Naive thymus-derived CD4-positive, alpha-beta T cell (primary cell): ENCODE measurements at places on chromosomes 5 and 9. TPM values are rescaled to one million over a fixed set of nuclear protein-coding genes. Genes with fewer than 3 reads are reported as not detected.
A peak's percentile ranks its signal among the peaks of the same experiment; 100 is the strongest.

DNA sequence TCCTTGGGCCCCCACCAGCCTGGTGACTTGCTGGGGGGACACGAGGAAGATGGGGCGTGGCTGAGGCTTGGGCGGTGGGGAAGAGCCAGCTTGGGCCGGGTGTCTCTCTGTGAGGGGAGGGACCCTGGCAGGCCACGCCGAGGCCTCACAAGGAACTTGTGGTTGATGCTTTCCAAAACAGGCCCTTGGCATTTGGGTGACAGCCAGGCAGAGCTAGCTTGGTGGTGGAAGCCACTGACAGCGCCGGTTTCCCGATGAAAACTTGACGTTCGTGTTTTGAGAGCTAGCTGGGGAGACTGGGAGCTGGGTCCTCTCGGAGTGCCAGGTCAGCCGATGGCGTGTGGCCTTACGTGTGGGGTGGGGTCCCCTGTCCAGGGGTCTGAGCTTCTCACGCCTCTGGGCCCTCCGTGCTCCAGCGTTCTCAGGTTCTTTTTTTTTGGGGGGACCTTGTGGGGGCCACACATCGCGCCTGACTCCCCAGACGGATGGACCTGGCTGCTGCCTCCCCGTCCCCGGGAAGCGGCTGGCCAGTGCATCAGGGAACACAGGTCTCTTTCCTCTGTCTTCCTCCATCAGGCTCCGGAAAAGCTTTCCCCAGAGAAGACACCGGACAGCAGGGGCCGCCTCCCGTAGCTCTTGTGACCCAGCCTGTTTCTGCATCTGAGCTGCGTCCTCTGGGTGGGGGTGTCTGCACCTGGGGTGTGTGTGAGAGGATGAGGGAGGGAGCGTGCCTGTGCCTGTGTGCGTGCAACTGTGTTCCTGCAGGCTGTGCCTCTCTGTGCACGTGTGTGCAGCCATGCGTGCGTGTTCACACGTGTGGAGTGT, 129.3 kb upstream of the LPCAT1 start:
- no peaks in the 10 kb centered on the region for H3K27me3 ChIP-seq
- no peak overlapping the region for H3K27ac ChIP-seq
- H3K4me1 ChIP-seq, result no peaks in the 10 kb centered on the region
- H3K4me3 ChIP-seq, result no peak overlapping the region
- no peaks in the 10 kb centered on the region for H3K36me3 ChIP-seq
- no peak for DNase-seq

- no peak for DNase-seq
- H3K4me1 ChIP-seq, result no peaks in the 10 kb centered on the region
- no peak overlapping the region for H3K27ac ChIP-seq
- H3K36me3 ChIP-seq, result no peaks in the 10 kb centered on the region
These were observed 295.4 kb upstream of the DAB2 start for GRCh38 chr5:39720136-39720535.

DNA sequence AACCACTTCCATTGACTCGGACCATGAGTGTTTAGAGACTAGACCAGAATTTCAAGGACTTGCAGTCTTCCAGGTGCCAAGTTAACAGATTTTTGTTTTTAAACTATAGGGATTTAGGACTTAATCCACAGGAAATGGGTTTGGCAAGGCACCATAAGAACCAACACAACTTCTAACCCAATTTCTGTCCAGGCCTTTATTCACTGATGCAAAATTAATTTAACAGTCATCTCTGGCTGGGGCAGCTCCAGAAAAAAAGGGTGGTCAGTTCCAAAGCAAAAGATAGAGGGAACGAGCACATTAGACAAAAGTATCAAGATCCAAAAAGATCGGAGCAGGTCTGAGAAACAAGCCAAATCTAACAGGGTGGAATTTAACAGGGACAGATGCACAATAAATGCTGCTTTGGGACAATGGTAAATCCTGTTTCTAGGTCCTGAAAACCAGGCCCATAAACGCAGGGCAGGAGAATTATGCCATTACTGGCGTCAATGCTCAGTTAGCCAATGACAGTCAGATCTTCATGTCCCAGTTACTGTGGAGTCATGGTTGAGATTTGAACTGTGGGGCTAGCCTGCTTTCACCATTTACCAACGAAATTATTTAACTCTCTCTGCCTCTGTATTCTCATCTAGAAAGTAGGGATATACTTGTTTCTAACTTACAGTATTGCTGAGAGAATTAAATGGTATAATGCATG, 590.8 kb upstream of the BRINP1 start:
- no peak overlapping the region for H3K27ac ChIP-seq
- H3K27me3 ChIP-seq, result no peaks in the 10 kb centered on the region
- H3K4me3 ChIP-seq, result no peak overlapping the region
- no peak for DNase-seq
- H3K4me1 ChIP-seq, result no peaks in the 10 kb centered on the region

DNA sequence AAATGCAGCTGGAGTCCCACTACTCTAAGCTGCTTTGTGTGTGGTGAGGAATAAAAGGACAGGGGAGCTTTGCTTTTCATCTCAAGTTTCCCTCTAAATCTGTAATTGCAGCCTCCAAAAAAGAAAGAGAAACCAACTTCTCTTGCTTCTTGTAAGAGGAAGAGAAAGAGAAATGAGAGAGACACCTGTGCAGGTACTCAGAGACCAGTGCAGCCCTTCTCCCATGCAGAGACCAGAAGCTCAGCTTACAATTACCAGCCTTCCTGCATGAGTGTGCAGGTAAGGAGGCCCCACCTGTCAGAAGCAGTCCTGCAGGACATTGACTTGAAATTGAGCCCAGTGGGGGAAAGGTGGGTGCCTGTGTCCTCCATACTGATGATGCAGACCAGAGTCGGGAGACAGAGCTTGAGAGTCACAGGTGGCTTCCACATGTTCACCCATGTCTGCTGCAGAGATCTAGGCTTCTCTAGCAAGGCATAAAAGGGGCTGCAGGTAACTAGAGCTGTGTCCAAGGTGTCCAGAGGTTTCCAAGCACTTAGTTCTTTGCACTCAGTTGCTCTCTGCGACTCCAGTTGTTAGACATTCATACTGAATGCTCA, 15.3 kb upstream of the MED10 start:
- H3K27me3 ChIP-seq, result no peaks in the 10 kb centered on the region
- no peak for DNase-seq
- no peaks in the 10 kb centered on the region for H3K4me1 ChIP-seq
- H3K36me3 ChIP-seq, result no peaks in the 10 kb centered on the region

DNA sequence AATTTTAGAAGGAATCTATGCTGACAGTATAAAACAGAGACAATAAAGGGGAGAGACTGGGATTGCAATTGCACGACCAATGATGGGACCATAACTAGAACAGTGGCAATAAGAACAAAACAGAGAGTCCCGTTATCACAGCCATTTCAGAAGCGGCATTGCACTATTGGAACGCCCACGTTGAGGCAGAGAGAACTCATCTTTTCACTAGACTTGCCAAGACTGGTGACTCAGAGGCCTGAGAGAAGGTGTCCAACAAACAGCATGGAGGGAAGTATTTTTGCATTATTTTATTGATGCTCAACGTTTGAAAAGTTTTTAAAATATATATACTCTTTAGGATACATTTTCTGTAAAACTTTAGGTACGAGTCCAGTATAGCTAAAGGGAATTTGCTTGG, 737.7 kb downstream of the TLE1 start:
- no peak overlapping the region for H3K4me3 ChIP-seq
- no peaks in the 10 kb centered on the region for H3K4me1 ChIP-seq
- H3K27ac ChIP-seq, result no peak overlapping the region
- no peaks in the 10 kb centered on the region for H3K36me3 ChIP-seq
- H3K27me3 ChIP-seq, result no peaks in the 10 kb centered on the region

DNA sequence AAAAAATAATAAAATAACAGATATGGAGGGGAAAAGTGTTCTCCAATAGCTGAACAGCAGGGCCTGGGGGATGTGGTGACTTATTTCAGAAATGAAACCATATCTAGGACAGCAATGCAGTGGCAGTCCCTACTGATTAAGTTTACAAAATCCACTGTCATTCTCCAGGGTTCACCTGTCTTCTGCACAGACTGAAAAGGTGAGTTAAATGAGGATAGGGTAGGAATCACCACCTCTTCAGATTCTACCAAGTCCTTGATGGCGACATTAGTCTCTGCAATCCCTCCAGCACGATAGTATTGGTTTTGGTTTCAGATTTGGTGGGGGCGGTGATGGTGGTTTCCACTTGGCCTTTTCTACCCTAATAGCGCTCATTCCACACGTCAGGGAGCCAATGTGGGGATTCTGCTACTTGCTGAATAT, 32.3 kb upstream of the NPM1 start:
- no peaks in the 10 kb centered on the region for H3K4me1 ChIP-seq
- peak overlapping the region; percentile 43 for H3K4me3 ChIP-seq

GRCh38 chr5:159427180-159428012, 97.1 kb upstream of the IL12B start:
- H3K27ac ChIP-seq, result no peak overlapping the region
- H3K4me3 ChIP-seq, result no peak overlapping the region
- H3K36me3 ChIP-seq, result no peaks in the 10 kb centered on the region
- DNase-seq, result no peak
- H3K4me1 ChIP-seq, result peaks cover 13% of the 10 kb centered on the region
- H3K27me3 ChIP-seq, result no peaks in the 10 kb centered on the region

GRCh38 chr9:75169623-75170022, 81.3 kb downstream of the OSTF1 start:
- H3K27me3 ChIP-seq, result no peaks in the 10 kb centered on the region
- no peaks in the 10 kb centered on the region for H3K36me3 ChIP-seq
- no peak for DNase-seq
- no peak overlapping the region for H3K4me3 ChIP-seq

GRCh38 chr5:41747708-41748107, 122.5 kb downstream of the OXCT1 start:
- no peak for DNase-seq
- H3K27me3 ChIP-seq, result no peaks in the 10 kb centered on the region
- H3K36me3 ChIP-seq, result no peaks in the 10 kb centered on the region
- no peaks in the 10 kb centered on the region for H3K4me1 ChIP-seq
- no peak overlapping the region for H3K27ac ChIP-seq

- H3K27me3 ChIP-seq, result no peaks in the 10 kb centered on the region
- no peak overlapping the region for H3K27ac ChIP-seq
- H3K36me3 ChIP-seq, result no peaks in the 10 kb centered on the region
- no peak overlapping the region for H3K4me3 ChIP-seq
- H3K4me1 ChIP-seq, result no peaks in the 10 kb centered on the region
These were observed 102.4 kb downstream of the ROR2 start for GRCh38 chr9:91847581-91848091.

GRCh38 chr5:72723581-72723980, 92.9 kb upstream of the TNPO1 start:
- H3K27ac ChIP-seq, result no peak overlapping the region
- H3K27me3 ChIP-seq, result no peaks in the 10 kb centered on the region
- H3K36me3 ChIP-seq, result no peaks in the 10 kb centered on the region
- DNase-seq, result no peak

DNA sequence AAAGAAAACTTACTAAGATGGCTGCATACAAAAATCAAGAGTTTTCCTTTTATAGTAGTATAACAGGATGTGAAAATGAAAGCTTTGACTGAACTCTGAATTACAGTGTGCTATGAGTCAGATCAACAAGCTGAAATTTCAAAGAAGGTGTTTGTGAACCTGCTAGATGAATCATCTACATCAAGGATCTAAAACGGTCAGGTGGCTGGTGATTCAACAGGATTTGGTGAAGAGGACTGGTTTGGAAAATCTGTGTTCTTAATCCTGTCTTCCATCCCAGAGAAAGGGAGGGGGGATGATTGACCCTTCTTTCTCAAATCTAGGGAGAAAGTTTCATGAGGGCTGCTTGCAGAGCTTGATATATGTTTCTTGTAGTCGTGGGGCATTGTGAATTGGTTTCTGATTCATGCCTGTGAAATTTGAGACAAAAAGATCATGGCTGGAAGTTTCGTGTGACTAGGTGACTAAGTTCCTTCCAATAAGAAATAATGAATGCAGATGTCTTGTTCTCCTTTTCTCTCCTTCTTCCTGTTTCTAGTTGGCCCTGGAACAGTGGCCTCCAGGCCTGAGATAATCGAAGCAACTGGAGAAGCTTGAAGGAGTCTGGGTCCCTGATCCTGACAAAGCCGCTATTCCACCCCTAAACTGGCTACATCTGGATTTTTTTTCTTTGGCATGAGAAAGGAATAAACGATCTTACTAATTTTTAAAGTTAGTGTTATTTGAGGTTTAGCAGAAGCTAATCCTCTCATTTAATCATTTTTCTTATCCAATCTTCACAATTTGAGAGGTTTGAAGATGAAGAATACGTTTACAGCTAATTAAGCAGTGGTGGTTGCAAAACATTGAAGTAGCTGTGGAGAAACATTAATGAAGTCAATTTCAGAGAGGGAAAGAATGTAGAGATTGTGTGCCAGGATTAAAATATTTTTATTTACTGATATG, 67.2 kb downstream of the MRPS30 start:
- H3K4me1 ChIP-seq, result no peaks in the 10 kb centered on the region
- DNase-seq, result peak; percentile 22
- H3K27me3 ChIP-seq, result no peaks in the 10 kb centered on the region
- H3K27ac ChIP-seq, result no peak overlapping the region
- H3K36me3 ChIP-seq, result no peaks in the 10 kb centered on the region

DNA sequence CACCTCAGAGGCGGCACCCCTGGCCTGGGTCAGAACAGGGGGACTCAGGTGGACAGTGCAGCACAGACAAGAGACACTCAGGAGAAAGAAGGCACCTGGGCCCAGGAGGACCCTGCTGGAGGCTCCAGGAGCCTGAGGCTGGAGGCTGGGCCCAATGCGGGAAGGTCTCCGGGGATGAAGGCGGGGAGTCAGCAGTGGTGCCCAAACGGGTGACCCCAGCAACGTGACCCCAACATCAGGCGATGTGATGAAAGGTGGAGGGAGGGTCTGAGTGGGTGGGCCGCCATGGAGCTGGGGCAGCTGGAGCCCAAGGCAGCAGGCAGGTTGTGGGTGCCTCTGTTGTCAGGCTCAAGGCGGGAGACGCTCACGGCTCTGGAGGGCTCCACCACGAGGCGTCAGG, 37.5 kb downstream of the LPCAT1 start:
- no peaks in the 10 kb centered on the region for H3K27me3 ChIP-seq
- peaks cover 11% of the 10 kb centered on the region for H3K36me3 ChIP-seq
- DNase-seq, result no peak
- no peak overlapping the region for H3K27ac ChIP-seq
- H3K4me1 ChIP-seq, result peaks cover 14% of the 10 kb centered on the region

DNA sequence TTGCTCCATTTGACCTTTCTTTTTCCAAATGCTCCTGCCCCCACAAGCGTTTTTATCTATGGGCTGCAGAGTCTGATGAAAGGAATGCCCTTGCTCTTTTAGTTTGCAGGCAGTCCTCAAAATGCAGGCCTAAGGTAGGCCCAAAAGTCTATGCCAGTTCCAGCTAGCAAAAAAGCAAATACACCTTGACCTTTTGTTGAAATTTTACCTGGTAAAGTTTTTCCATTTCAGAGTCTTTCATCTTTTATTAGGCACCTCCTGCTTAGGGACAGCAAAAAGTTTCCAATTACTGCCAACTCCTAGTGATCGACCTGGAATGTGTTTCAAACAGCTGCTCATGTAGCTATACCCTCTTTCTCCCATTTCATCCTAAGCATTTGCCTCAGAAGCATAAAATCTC, 2.7 kb upstream of the LEAP2 start:
- no peak overlapping the region for H3K4me3 ChIP-seq
- no peaks in the 10 kb centered on the region for H3K27me3 ChIP-seq
- H3K27ac ChIP-seq, result peak overlapping the region; percentile 35

- no peak overlapping the region for H3K4me3 ChIP-seq
- H3K27me3 ChIP-seq, result no peaks in the 10 kb centered on the region
- H3K4me1 ChIP-seq, result no peaks in the 10 kb centered on the region
- H3K27ac ChIP-seq, result no peak overlapping the region
- no peak for DNase-seq
- H3K36me3 ChIP-seq, result no peaks in the 10 kb centered on the region
These were observed 128.1 kb downstream of the CRB2 start for GRCh38 chr9:123484130-123484529.

Gene WHRN
- 3.0 TPM for total RNA-seq

Gene TAS2R1
- total RNA-seq, result not detected

Gene TRPM3
- not detected for total RNA-seq

Gene C6
- total RNA-seq, result not detected in 2 replicates

Gene MLANA
- total RNA-seq, result not detected

Gene LCP2
- total RNA-seq, result 306 TPM

Gene KIF24
- total RNA-seq, result 0.40 TPM

Gene BTNL8
- total RNA-seq, result not detected

Gene CDH12
- not detected for total RNA-seq

Gene THG1L
- 6.2 TPM for total RNA-seq
